ENCODE measurements at places on chromosomes 3 and 15.

DNA sequence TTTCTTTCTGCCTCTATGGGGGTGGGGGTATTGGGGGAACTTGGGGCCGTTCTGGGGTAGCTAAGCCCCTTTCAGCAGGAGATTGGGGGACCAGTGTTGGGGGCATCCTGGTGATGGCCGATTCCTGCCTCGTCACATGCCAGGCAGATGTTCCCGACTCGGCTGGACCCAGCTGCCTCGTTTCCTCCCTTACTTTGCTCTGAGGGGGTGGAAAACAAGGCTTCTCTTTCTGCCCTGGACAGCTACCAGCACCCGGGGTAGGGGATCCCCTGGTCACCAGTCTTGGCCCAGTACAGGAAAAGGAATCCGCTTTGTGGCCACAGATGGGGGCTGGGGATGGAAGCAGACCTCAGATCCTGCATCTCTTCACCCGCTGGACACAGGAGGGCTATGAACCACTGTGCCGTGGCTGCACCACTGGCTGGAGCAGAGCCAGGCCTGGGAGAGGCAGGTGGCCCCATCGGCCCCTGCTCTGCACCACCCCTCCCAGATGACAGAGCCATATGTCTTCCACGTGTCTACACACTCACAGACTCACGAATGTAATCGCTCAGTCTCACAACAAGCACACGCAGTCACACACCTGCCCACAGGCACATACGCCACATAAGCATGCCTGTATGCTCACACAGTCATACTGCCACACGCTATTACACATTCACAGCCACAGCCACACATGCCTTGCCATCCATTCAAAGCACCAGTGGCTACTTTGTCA, 12.4 kb downstream of the SNX33 start:
- no peak for DNase-seq

- DNase-seq: no peak
Measured at GRCh38 chr15:43977072-43977884, 150.5 kb downstream of the WDR76 start.

GRCh38 chr15:32919749-32920414, 202.1 kb downstream of the GREM1 start:
- no peak for DNase-seq

- DNase-seq: no peak
Measured at GRCh38 chr3:157700405-157700804, 197.2 kb upstream of the VEPH1 start.

- no peak for DNase-seq
Measured at GRCh38 chr3:66041116-66041515, 2.4 kb upstream of the MAGI1 start.
